ENCODE measurements at places on chromosomes 1 and 21. TPM values are rescaled to one million over a fixed set of nuclear protein-coding genes. Genes with fewer than 3 reads are reported as not detected.

ST6GALNAC3 gene
- 34.6 TPM for total RNA-seq

NBPF6 gene
- not detected for total RNA-seq

TAS1R1 gene
- 0.07 TPM for total RNA-seq

FMO1 gene
- not detected for total RNA-seq

GJA8 gene
- total RNA-seq: not detected

KRTAP10-11 gene
- not detected for total RNA-seq

ROR1 gene
- 3.3 TPM for total RNA-seq

FCGR1A gene
- not detected for total RNA-seq

TPTE gene
- not detected for total RNA-seq

AK5 gene
- total RNA-seq: 2.5 TPM

FAM78B gene
- total RNA-seq: 0.13 TPM

THEM5 gene
- not detected for total RNA-seq

CFAP141 gene
- not detected for total RNA-seq

NBPF20 gene
- total RNA-seq: 2.2 TPM

DIO1 gene
- total RNA-seq: not detected

CR1L gene
- total RNA-seq: not detected

NADK gene
- 47.3 TPM for total RNA-seq

RNF223 gene
- not detected for total RNA-seq

ADGRL2 gene
- total RNA-seq: 64.4 TPM

MAEL gene
- not detected for total RNA-seq

PGLYRP3 gene
- total RNA-seq: not detected

OR10R2 gene
- not detected for total RNA-seq

Data from pulmonary artery endothelial cell (primary cell).